T-helper 17 cell (primary cell): ENCODE measurements at places on chromosomes 3 and 15. TPM values are rescaled to one million over a fixed set of nuclear protein-coding genes. Genes with fewer than 3 reads are reported as not detected.

The CYP1A2 gene
- total RNA-seq, result not detected

DNA sequence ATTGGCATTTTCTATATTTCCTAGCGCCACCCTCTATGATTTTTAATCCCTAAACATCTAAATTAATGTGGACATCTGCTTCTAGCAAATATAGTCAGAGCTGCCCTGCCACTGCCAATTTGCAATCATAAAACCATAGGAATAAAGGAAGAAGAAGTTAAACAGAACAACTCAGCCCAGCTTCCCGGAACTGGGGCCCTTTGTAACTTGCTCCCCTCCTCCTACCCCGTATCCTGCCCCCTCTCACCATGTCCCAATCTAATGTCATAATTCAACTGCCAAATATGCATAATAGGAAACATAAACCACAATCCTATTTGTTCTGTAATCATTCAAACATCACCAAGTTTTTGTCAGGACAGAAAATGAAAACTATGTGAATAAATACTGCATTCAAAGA, 74.4 kb upstream of the ACP3 start:
- peaks cover 56% of the 10 kb centered on the region for H3K27me3 ChIP-seq
- no peaks in the 10 kb centered on the region for H3K36me3 ChIP-seq
- H3K27ac ChIP-seq, result no peak overlapping the region
- DNase-seq, result no peak
- peaks cover 2% of the 10 kb centered on the region for H3K4me1 ChIP-seq
- no peak overlapping the region for H3K4me3 ChIP-seq

GRCh38 chr15:69081310-69082004, 67.0 kb downstream of the NOX5 start:
- peak overlapping the region; percentile 86 for H3K27ac ChIP-seq
- H3K4me1 ChIP-seq, result peaks cover 18% of the 10 kb centered on the region
- peaks cover 15% of the 10 kb centered on the region for H3K27me3 ChIP-seq

GRCh38 chr15:66957431-66957720, 108.0 kb upstream of the SMAD3 start:
- H3K4me3 ChIP-seq, result no peak overlapping the region
- peaks cover 3% of the 10 kb centered on the region for H3K36me3 ChIP-seq
- peaks cover 18% of the 10 kb centered on the region for H3K27me3 ChIP-seq
- no peak overlapping the region for H3K27ac ChIP-seq

GRCh38 chr3:122688996-122689395, 8.4 kb downstream of the PARP14 start:
- H3K27me3 ChIP-seq, result no peaks in the 10 kb centered on the region
- H3K36me3 ChIP-seq, result peaks cover 13% of the 10 kb centered on the region
- no peak overlapping the region for H3K27ac ChIP-seq
- no peak overlapping the region for H3K4me3 ChIP-seq
- H3K4me1 ChIP-seq, result peaks cover 27% of the 10 kb centered on the region

GRCh38 chr3:155064920-155065319, 15.2 kb upstream of the MME start:
- H3K27me3 ChIP-seq, result no peaks in the 10 kb centered on the region
- H3K4me1 ChIP-seq, result no peaks in the 10 kb centered on the region
- H3K36me3 ChIP-seq, result no peaks in the 10 kb centered on the region
- no peak overlapping the region for H3K27ac ChIP-seq

DNA sequence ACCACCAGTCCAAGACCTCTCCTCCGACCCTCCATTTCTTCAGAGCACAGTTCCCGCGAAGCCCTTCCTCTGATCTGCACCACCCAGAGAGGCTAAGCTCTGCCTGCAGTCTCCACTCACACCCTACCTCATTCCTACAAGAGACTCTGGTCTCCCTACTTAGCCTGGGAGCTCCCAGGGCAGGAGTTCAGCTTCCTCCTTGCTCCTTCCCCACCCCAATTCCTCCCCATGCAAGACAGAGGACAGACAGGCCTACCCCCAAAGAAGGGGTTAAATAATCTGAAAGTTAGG, 12.6 kb upstream of the VIPR1 start:
- H3K27me3 ChIP-seq, result no peaks in the 10 kb centered on the region
- H3K4me3 ChIP-seq, result no peak overlapping the region
- H3K4me1 ChIP-seq, result peaks cover 8% of the 10 kb centered on the region
- peak overlapping the region; percentile 5 for H3K27ac ChIP-seq

GRCh38 chr3:158954420-158954819, 152.6 kb downstream of the MFSD1 start:
- DNase-seq, result no peak
- no peak overlapping the region for H3K27ac ChIP-seq
- H3K27me3 ChIP-seq, result no peaks in the 10 kb centered on the region
- no peaks in the 10 kb centered on the region for H3K36me3 ChIP-seq

DNA sequence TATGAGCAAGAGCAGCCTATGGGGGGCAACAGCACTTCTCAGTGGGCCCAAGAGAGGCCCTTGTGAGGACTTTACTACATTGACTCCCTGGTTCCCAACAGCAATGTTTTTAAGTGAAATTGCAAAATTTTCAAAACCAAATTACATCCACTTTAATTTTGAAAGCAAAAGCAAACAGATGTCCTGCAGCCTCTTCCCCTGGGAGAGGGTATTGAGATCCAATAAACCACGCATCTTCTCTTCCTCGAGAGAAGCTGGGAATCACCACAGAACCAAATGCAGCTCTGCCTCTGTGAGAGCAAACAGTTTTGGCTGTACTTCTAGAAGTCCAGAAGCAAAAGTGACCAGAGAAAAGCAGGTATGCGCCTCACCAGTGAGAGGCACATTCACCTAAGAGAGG, 25.2 kb downstream of the NMNAT3 start:
- H3K27me3 ChIP-seq, result no peaks in the 10 kb centered on the region

The RTP1 gene
- total RNA-seq, result not detected

DNA sequence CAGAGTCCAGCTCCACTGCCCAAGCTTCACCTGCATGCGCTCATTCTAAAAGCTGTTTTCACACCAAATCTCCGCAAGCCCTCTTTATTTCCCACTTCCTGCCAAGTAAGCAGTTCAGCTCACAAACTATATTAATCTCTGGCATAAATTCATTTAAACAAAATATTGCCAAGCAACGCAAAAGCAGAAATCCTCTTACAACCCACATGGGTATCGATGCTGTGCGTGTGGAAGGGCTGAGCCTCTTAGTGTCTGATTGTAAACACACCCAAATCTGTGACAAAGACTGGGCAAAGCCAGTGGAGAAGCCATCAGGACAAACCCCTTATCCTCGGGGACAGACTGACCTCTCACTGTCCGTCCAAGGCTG, 124.3 kb upstream of the ATP2B2 start:
- no peaks in the 10 kb centered on the region for H3K36me3 ChIP-seq
- H3K27me3 ChIP-seq, result peaks cover 50% of the 10 kb centered on the region
- H3K4me1 ChIP-seq, result no peaks in the 10 kb centered on the region
- no peak overlapping the region for H3K4me3 ChIP-seq
- no peak for DNase-seq
- H3K27ac ChIP-seq, result no peak overlapping the region

GRCh38 chr3:59502806-59503205, 453.0 kb upstream of the CFAP20DC start:
- H3K27ac ChIP-seq, result no peak overlapping the region
- H3K36me3 ChIP-seq, result no peaks in the 10 kb centered on the region
- H3K27me3 ChIP-seq, result peaks cover 10% of the 10 kb centered on the region
- no peak overlapping the region for H3K4me3 ChIP-seq
- no peaks in the 10 kb centered on the region for H3K4me1 ChIP-seq

The NGRN gene
- total RNA-seq, result 48.0 TPM

DNA sequence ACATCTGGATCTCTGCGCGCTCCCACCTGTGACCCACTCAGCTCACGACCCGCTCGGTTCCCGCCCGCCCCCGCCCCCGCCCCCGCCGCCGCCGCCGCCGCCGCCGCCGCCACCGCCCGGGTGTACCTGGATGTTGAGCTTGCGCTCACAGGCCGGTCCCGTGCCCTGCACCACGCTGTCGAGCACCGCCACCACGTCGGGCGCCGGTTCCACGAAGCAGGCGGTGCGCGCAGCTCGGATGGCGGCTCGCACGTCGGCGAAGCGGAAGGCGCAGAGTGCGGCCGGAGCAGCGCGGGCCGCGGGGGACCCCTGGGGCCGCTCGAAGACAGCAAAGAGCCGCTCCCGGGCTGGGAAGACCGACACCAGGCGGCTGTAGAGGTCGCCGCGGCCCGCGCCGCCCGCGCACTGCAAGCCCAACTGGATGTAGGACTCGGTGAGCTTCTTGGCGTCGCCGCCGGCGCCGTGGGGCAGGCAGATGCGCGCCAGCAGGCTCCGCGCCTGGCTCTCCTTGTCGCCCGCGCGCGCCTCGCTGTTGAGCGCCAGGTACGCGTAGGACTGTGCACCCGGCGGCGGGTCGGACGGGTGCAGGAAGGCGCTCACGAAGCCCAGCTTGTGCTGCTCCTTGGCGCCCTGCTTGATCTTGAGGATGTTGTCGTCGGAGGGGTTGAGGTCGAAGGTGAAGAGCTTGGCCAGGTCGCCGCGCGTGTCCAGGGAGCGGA, 1.1 kb downstream of the PLXND1 start:
- H3K27me3 ChIP-seq, result no peaks in the 10 kb centered on the region
- H3K4me1 ChIP-seq, result peaks cover 39% of the 10 kb centered on the region
- peak; percentile 54 for DNase-seq
- peak overlapping the region; percentile 83 for H3K27ac ChIP-seq
- H3K4me3 ChIP-seq, result peak overlapping the region; percentile 97
- H3K36me3 ChIP-seq, result peaks cover 5% of the 10 kb centered on the region

DNA sequence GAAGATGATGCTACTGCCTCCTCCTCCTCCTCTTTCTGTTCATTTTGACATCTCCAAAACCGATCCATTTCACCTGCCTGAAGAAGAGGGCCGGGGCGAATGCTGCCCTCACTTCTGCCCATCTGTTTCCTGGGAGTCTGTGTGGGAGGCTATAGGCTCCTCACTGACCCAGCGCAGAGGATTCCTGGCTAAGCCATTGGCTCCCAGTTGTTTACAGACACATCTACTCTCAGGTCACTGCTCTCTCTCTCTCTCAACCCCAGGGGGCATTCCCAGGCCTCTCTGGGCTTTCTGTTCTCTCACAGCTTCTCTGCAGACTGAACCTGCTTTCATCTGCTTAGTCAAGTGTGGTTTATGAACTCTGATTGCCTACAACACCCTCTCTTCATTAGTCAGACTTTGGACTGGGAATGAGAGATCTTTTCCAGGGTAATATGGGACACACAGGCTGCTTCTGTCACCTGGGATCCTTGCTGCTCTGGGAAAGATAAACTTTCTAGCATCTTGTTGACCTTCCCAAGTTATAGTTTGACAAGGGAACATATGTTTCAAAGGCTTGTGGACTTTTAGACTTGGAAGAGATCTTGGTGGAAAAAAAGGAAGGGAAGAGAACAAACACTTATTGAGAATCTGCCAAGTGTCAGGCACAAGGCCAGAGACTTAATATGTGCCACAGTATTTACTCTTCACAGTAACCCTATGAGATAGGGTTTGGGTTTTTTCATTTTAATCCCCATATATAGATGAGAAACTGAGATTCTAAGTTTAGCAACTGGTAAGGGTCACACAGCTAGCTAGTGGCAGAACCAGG, 30.2 kb upstream of the USP3 start:
- peak overlapping the region; percentile 74 for H3K4me3 ChIP-seq
- DNase-seq, result no peak

The IL17RC gene
- 0.47 TPM for total RNA-seq

GRCh38 chr3:127112796-127113570, 79.9 kb upstream of the PRR23E start:
- DNase-seq, result no peak
- no peaks in the 10 kb centered on the region for H3K27me3 ChIP-seq
- no peak overlapping the region for H3K4me3 ChIP-seq
- no peak overlapping the region for H3K27ac ChIP-seq
- no peaks in the 10 kb centered on the region for H3K4me1 ChIP-seq

DNA sequence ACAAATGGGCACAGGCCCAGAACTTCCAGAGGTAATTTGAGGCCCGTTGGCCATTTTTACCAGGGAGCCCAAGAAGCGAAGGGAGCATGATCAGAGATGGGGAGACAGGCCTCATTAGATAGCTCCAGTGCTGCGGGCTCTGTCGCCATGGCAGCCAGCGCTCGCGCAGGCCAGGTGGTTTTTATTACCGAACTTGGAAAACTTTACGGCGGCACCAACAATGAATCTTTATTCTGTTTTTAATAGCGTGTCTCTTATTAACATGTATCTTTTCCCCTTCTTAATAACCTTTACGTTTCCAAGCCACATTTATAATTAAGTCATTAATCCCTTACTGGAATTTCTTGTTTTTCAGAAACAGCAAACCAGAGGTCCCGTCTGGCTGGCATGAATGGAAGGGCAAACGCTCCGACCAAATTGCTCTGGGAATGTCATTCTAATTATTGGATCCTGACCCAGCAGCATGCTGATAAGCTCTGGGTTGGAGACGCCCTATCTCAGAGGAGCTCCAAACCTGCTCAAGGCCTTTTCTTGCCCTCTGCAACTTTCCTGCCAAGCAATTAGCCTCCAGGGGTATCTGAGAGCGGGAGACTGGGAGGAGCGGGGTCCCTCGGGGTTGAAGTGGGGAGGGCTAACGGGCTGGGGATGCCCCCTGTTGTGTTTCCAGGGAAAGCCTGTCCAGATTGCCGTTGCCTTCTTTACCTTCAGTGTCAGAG, 256.4 kb downstream of the TLE3 start:
- no peak for DNase-seq
- H3K27ac ChIP-seq, result peak overlapping the region; percentile 70

DNA sequence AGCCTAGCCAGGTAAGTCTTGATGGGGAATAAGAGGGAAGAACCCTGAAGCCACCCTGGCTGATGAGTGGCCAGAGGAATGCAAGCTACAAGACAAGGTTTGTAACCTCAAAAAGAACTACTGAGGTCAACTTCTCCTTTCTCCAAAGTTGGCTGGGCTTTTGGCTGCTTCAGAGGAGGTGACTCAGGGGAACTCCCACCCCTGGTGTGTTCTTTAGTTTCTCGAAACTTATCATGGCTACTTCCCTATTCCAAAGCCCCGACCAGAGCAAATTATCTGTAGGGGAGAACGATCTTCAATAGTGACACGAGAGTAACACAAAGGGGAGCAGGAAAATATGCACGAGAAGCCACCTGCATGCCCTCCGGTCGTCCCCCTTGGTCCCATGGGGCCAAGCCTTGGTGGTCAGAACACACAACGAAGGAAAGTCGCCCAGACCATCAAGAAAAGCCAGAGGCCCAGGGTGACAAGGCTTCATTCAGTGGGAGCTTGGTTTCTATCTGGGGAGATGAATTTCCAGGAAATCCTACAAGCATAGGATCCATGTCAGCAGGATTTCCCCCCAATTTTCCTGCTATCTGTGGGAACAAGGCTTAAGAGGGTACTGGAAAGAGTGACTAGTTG, 6.5 kb upstream of the BCL2A1 start:
- peaks cover 12% of the 10 kb centered on the region for H3K4me1 ChIP-seq
- no peak overlapping the region for H3K4me3 ChIP-seq
- peaks cover 4% of the 10 kb centered on the region for H3K36me3 ChIP-seq
- H3K27me3 ChIP-seq, result no peaks in the 10 kb centered on the region
- DNase-seq, result no peak

GRCh38 chr3:56919137-56919796, 117.5 kb upstream of the ARHGEF3 start:
- no peak for DNase-seq
- H3K36me3 ChIP-seq, result peaks cover 4% of the 10 kb centered on the region
- peaks cover 72% of the 10 kb centered on the region for H3K4me1 ChIP-seq
